ENCODE measurements at places on chromosomes 3 and 15. TPM values are rescaled to one million over a fixed set of nuclear protein-coding genes. Genes with fewer than 3 reads are reported as not detected.

DNA sequence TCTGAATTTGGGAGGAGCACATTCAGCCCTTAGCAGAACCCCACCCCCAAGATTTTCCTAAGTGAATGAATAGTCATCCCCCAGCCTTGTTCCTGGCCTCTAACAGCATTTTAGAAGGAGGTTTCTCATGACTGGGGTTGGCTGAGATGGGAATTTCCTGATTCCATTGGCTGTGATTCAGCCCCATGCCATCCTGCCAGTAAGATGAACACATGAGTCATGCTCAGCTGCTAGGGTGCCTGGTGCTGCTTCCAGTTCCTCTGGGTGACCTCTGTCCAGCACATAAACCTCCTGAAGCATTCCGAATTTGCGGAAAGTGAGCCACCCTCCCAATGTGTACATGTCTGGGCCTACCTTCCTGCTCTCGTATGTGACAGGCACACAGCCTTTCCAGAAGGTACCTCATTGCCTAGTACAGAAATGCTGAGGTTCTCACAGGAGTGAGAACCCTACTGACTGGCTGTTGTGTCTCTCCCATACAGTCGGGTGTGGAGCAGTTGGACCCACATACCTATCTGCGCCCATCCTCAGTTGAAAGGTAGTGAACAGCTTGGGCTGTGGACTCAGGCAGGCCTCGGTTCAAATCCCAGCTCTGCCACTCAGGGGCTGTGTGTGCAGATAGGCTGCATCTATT, 91.7 kb downstream of the APBA2 start:
- peak; percentile 70 for DNase-seq

Gene GOLGA6B
- not detected for total RNA-seq

Gene FANCD2OS
- not detected for total RNA-seq

Gene SLC25A20
- total RNA-seq, result 10.8 TPM

Gene BUB1B
- total RNA-seq, result 1.2 TPM

Gene NXPE3
- total RNA-seq, result 21.0 TPM

Gene PLCL2
- total RNA-seq, result 11.9 TPM

Measured in posterior vena cava (tissue), 2 donors.